ENCODE measurements at places on chromosomes 3 and 15.

GRCh38 chr15:39106950-39107349, 473.9 kb upstream of the THBS1 start:
- no peak for DNase-seq

- DNase-seq, result no peak
These were observed 79.2 kb downstream of the SAMMSON start for GRCh38 chr3:70078778-70079177.

DNA sequence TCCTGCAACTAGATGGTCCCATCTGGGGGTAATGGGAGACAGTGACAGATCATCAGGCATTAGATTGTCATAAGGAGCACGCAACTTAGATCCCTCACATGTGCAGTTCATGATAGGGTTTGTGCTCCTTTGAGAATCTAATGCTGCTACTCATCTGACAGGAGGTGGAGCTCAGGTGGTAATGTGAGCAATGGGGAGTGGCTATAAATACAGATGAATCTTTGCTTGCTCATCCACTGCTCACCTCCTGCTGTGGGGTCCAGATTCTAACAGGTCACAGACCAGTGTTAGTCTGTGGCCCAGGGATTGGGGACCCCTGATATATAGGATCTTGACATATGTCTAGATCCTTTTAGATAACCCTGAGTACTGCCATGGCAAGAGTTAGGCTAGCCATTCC, 52.7 kb downstream of the RASGRF1 start:
- no peak for DNase-seq

- no peak for DNase-seq
These were observed 117.2 kb downstream of the TBL1XR1 start for GRCh38 chr3:177080122-177080521.

DNA sequence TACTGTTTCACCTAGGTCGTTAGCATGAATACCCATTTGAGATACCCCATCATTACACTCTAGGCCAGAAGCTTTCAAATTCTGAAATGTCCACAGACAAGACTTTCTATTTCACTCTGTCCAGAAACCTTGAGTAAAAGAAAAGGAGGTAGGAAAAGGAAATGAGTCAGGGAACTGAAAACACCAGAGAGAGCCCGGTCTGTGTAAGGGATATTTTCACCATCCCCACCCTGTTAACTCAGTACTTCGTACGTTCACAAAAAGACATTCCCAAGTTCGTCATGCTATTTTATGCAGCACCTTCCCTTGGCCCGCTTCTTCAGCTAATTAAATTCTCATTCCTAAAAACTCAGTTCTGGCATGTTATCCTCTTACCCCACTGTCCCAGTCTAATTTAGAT, 89.4 kb upstream of the SOX2 start:
- DNase-seq, result no peak

DNA sequence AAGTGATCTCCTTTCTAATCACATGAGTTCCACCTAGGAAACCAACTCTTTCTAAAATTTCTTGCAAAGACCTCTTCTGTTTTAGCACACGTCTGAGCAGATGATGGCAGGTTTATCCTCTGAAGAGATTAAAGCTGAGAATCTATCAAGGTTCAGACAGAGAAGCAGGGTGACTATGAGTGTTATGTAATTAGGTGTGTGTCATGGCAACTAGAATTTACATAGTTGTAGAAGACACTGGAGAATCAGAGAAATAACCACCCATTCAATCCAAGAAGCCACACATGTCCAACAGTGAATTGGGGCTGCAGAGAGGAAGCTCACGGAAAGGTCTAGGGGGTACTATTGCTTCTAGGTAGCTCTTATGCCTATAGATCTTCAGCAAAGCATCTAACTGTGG, 600.5 kb downstream of the PYDC2 start:
- no peak for DNase-seq

- no peak for DNase-seq
These were observed 36.9 kb downstream of the MRPS11 start for GRCh38 chr15:88504445-88504844.

GRCh38 chr15:26628071-26628470, 144.8 kb downstream of the GABRB3 start:
- no peak for DNase-seq

DNA sequence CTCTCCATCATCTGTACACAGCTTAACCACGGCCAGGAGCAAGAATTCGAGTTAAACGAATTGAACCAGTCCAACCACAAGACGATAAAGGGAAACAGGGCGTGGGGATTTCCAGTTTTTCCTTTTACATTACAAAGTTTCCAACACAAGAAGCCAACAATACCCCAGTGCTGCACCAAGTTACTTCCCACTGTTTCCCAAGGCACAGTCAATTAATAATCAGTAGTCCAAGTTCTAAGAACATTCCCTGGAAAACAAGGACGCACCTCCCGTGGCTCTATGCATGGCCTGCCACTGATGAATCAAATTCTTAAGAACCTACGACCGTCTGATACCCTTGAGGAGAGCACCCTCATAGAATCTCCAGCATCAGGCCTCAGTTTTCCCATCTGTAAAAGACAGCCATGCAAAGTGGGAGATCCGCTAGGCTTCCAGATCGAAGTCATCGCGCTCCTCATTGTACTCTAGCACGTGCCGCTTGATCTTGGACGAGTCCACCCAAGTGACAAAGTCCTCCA, 774 bp downstream of the IMP3 start:
- DNase-seq, result no peak

- DNase-seq, result no peak
These were observed 61.0 kb downstream of the SCN5A start for GRCh38 chr3:38588371-38588971.

DNA sequence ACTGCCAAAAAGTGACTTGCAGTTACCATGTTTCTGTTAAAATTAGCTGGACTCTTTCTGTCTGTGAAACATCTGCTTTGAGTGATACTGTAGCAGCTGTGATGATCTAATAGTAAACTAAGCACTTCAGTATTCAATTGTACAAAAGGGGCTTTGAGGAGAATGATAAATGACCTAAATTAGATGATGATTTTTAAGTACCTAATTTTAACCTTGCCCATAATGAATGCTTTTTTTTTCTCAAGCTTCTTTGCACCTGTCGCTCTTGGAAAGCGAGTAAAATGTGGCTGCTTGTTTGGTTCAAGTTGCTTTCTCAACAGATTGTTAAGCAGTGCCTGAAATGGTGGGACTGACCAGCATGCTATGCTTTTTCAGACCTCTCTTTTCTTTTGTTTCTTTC, 752.3 kb downstream of the EPHA3 start:
- no peak for DNase-seq

- no peak for DNase-seq
These were observed 35.4 kb downstream of the ACP3 start for GRCh38 chr3:132352556-132353143.

DNA sequence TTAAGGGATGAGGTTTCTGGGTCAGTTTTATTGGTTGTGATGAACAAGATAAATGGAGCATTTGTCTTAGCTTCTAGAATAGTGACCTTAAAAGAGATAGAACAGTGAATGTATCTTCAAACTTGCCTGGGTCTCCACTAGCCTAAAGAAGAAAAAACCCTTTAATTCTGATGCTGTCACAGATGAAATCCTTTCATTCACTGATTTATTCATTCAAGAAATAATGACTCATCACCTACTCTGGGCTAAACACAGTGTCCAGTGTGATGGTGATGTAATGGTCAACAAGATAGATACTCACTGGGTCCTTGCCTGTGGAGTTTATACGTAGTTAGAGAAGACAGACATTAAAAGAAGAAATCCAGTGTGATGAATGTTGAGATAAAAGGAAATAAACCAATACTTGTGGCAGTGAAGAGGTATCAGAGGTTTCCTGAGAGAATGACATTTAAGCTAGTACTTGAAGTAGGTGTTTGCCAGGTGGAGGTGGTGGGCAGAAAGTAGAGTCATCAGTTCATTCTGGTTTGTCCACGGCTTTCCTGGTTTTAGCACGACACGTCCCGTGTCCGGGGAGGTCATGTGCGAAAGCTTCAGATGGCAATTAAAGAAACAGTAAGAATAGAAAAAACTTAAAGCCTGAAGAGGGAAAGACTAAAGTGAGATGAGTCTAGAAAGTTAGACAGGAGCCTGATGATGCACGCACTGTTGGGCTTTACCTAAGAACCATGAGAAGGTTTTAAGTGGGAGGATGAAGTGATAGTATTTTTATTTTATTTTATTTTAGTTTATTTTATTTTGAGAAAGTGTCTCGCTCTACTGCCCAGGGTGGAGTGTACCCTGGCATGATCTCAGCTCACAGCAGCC, 18.5 kb downstream of the PAK2 start:
- DNase-seq, result no peak

DNA sequence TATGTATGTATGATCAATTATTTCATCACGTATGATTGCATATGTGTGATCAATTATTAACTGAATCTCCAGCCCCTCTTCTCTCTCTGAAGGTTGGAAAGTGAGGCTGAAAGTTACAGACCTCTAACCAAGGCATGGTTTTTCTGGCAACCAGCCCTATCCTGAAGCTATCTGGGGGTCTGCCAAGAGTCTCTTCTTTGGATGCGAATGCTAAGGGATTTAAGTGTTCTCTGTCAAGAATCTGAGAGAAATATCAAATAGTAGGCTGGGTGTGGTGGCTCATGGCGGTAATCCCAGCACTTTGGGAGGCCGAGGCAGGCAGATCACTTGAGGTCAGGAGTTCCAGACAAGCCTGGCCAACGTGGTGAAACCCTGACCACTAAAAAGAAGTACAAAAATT, 8.1 kb downstream of the NKTR start:
- no peak for DNase-seq

- no peak for DNase-seq
These were observed 2.5 kb downstream of the SCAMP2 start for GRCh38 chr15:74870436-74871215.

DNA sequence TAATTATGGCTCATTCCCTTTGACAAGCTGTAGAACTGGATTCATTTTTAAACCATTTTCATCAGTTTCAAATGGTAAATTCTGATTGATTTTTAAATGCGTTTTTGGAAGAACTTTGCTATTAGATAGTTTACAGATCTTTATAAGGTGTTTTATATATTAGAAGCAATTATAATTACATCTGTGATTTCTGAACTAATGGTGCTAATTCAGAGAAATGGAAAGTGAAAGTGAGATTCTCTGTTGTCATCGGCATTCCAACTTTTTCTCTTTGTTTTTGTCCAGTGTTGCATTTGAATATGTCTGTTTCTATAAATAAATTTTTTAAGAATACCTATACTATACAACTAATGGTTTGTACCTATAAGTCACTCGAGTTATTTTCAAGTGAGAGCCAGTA, 62.7 kb downstream of the PXYLP1 start:
- no peak for DNase-seq

GRCh38 chr3:187615630-187616029, 54.6 kb downstream of the SST start:
- no peak for DNase-seq

- DNase-seq, result no peak
These were observed 18.1 kb downstream of the CRABP1 start for GRCh38 chr15:78358102-78358870.

- no peak for DNase-seq
These were observed 50.2 kb downstream of the SLC41A3 start for GRCh38 chr3:126033765-126034164.

DNA sequence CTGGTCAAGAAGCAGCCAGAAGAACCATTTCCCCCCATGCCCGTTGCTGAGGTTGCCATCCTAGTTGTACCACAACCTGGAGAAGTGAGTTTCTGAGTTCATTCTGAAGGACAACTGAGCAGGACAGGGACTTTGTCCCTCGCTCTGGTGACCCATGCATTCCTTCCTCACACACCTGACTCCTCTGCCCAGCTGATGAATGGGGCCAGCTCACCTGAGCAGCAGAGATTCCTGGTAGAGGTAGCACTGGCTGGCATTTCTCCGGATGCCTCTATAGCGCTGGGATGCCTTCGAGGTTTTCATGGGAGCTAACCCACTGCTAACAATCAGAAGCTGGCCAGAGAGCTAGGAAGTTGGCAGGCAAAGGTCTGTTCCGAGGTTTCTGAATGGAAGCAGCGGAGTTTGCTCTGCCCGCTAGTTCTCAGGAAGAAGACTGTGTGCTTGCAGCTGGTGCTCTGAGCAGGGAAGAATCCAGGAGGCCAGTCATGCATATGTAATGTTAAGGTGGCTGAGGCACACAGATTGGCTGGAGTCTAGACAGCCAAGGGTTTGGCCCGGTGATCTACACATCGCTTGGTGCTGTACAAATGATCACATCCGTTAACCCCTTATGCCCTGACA, at the start of gene TMC3:
Gene TMC3, minus strand, starts transcription at position 439 of the 621 bp plus-strand sequence. Its CDS starts 136 bp downstream, at position 303.
- no peak for DNase-seq

DNA sequence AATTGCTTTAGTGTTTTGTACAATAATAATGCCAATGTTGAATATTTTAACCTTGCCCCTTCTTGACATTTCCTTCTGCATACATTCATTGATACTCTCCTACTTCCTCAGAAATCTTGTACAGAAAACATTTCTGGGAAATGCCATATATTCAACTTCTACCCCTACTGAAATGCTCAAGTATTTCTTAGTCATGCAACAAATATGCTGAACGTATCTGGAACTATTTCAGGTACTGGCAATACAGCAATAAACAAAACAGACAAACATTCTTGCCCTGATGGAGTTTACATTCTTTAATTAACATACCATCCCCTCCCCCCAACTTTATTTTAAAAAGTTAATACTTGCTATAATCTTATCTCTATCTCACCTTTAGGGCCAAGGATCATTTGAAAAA, 147.2 kb downstream of the STAG1 start:
- DNase-seq, result no peak

DNA sequence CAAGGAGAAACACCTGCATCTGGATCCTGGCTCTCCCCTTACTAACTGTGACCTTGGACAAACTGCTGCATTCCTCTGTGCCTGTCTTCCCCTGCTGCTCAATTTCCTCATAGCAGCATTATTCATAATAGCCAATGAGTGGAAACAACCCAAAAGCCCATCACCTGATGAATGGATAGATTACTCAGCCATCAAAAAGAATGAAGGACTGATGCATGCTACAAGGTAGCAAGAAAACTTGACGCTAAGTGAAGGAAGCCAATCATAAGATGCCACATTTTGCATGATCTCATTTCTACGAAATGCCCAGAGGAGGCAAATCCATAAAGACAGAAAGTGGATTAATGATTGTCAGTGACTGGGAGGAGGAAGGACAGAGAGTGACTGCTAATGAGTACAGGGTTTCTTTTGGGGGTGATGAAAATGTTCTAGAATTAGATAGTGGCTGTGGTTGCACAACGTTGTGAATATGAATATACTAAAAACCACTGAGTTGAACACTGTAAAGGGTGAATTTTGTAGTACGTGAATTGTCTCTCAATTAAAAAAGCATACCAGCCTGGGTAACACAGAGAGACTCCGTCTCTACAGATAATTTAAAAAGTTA, 11.2 kb downstream of the IGDCC4 start:
- no peak for DNase-seq

- no peak for DNase-seq
These were observed 12.4 kb upstream of the PARP6 start for GRCh38 chr15:72284781-72285180.

GRCh38 chr3:190485830-190486532, 27.9 kb upstream of the IL1RAP start:
- DNase-seq, result no peak

DNA sequence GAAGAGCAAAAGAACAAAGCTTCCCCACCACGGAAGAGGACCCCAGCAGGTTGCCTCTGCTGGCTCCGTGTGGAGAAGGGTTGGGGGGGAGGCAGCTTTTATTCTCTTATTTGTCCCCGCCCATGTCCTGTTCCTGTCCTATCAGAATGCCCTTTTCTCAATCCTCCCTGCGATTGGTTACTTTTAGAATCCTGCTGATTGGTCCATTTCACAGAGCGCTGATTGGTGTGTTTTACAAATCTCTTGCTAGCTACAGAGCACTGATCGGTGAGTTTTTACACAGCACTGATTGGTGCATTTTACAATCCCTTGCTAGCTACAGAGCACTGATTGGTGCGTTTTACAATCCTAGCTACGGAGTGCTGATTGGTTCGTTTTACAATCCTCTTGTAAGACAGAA, 100.6 kb upstream of the KLF13 start:
- DNase-seq, result no peak
